ENCODE measurements at places on chromosomes 6 and 20.

- no peak for DNase-seq
These were observed 68.0 kb downstream of the PLCG1 start for GRCh38 chr20:41205313-41205712.

DNA sequence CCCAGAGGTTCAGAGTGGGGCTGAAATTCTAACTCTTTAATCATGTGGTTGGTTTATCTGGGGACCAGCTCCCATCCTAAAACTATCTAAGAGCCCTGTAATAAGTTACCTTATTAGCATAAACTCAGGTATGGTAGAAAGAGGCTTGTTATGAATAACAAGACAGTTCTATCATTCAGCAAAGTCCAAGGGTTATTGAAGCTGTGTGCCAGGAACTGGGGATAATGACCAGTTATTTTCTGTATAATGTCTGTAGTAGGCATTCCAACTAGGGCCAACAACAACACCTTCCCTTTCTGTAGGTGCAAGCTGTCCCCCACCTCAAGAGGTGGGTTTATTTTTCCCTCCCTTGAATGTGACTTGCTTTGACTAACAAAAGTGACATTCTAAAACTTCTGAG is 170.1 kb downstream of the CD83 start:
- DNase-seq = no peak

GRCh38 chr6:31948753-31949413 is 3.0 kb downstream of the CFB start:
- no peak for DNase-seq

DNA sequence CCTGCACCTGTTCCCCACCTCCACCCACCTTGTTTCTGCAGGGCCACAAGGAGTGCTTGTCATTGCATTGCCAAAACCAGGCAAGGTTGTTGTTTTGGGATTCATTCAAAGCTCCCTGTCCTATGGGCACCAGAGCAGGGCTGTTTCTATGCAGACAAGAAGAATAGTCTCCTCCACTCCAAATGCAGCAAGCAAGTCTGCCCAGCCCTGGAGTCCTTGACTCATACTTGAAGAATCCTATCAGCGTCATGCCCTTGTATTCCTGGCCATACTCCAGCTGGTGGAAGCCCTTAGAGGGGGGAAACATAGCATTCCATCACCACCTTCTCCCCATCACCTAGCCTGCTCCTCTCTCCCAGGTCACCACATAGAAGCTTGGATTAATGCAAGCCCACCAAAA is 145.3 kb upstream of the ECI2 start:
- no peak for DNase-seq

- DNase-seq = no peak
These were observed 350.4 kb downstream of the TENT5A start for GRCh38 chr6:81401970-81402690.

- no peak for DNase-seq
These were observed 384.1 kb downstream of the LAMA2 start for GRCh38 chr6:129267028-129267427.

DNA sequence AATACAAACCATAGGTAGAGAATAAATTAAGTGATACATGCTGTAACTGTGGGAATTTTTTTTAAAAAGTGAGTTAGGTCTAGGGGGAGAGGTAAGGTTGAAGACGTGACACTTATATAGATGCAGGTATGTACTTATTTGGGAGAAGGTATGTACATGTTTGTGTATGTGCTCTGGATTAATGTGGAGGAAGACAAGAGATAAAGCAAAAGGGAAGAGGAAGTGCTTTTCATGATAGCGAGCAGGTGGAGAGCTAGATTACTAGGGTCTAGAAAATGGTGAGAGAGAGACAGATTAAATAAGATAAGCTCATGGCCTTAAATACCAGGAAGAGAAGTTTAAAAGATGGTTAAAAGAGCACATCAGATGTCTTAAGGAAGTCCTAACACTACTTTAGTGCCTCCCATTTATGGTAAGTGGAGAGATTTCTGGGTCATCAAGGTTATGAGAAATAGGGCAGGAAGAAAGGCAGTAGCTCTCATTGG is 92.5 kb downstream of the MAN1A1 start:
- DNase-seq = peak; percentile 13

DNA sequence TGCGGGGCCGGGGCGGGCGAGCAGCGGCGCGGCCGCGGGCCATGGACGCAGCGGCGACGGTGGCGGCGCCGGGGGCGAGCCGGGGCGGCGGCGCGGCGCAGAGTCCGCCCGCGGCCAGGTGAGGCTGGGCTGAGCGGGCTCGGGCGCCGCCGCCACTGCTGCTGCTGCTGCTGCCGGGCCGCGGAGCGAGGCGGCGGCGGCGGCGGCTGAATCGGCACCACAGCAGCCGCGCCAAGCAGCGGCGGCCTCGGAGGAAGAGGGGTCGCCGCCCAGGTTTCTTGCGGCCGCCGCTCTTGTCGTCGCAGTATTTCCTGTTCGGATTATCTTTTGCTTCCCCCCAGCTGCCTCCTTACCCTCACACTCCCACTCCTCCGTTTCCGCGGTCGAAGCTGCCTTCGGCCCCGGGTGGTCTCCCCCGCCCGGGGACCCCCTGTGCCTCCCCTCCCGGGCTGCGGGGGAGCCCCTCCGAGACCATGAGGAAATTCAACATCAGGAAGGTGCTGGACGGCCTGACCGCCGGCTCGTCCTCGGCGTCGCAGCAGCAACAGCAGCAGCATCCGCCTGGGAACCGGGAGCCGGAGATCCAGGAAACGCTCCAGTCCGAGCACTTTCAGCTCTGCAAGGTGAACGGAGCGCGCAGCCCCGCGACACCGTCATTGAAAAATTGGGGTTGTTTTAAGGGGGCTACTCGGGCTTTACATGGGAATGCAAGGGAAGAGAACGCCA is at the start of gene STXBP5:
Gene STXBP5 (plus strand): TSS at position 358 of the 726 bp plus-strand sequence. CDS start 116 bp downstream, at position 474.
- DNase-seq = peak; percentile 88

GRCh38 chr6:137869549-137870307 is 2.7 kb downstream of the TNFAIP3 start:
- DNase-seq = no peak

GRCh38 chr6:106082735-106083398 is 3.3 kb upstream of the PRDM1 start:
- no peak for DNase-seq

DNA sequence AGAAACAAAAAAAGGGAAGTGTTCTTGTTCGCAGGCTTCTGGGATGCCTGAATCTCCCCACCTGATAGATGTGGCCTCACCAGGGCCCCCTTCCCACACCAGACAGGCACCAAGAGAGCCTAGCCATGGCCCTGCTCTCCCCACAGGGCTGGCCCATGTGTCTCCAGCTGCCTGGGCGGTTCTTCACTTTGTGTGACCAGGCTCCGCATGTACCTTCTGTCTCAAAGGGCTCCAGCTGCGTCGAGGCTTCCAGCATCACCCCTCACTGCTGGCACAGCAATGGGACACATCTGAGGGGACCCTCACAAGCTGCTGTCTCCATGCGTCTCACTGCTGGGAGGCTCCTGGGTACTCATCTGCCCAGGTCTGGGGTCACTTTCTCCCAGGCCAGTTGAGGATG is 362.9 kb downstream of the ZFAND3 start:
- no peak for DNase-seq

DNA sequence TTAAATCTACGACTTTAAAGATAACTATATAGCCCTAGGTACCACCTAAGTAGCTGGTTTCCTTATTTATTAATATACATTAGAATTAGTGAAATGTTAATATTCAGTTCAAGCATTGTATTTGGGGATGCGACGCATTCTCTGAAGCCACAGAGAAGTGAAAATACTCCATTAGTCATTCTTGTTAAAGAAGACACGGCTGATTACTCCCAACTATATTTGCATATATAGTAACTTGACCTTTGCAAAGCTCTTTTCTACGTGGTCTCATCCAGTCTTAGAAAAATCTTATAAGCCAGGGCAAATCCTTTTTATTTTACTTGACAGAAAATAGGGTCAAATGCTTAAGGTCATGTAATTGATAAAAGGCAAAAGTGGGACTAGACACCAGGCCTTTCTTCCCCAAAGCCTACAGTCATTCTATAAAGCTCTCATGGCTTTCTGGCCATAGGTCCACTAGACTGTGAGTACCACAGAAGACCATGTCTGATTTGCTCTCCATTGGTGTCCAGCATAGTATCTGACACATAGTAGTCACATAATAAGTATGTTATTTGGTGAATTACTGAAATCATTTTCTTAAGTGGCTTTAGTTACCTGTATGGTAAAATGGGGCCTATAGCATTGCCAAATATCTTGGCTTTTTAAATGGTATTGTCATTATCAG is 11.3 kb downstream of the ZHX3 start:
- no peak for DNase-seq

DNA sequence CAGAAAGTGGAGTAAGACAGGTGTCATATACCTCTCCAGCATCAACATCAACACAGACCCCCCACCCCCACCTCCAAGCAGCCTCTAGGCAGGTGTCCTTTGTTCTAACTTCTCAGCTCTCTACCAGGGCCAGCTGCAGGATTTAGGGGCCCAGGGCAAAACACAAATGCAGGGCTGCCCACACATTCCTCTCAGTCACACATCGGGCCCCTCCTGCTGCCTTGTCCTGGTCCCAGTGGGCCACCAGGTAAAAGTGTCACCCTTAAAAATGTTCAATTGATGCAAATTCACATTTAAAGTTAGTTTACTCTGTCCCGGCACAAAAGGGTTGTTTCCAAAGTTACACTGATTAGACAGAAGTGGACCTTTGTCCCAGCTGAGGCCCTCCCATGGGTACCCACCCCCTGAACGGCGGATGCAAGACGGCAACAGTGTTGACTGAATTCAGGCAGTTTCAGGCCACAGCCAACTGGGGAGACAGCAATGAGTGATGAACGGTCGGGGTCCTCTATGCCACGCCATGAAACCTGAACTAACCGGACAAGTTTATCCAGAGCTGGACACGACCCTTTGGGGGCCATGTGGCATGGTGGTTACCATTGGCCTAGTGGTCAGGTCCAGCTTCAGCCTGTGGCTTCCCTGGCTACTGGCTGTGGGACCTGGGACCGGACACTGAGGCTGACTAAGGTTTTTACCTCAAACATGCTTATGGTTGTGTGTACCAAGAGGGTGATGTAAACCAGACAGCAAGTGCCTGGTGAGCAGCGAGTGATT is 52.2 kb upstream of the UNC93A start:
- DNase-seq = no peak

GRCh38 chr20:64073476-64074183 is 5.7 kb downstream of the RGS19 start:
- DNase-seq = no peak

DNA sequence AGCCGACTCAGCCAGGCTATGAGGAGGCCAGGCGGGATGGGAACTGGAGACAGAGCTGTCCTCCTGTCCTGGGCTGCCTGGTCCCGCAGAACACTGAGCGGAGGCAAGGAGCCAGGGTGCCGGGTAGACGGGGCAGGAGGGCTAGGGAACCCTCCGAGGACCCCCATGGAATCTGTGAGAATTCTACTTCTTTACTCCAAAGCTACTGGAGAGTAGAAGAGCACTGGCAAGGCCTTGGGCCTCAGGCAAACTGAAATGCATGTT is 14.9 kb downstream of the DACT2 start:
- no peak for DNase-seq

DNA sequence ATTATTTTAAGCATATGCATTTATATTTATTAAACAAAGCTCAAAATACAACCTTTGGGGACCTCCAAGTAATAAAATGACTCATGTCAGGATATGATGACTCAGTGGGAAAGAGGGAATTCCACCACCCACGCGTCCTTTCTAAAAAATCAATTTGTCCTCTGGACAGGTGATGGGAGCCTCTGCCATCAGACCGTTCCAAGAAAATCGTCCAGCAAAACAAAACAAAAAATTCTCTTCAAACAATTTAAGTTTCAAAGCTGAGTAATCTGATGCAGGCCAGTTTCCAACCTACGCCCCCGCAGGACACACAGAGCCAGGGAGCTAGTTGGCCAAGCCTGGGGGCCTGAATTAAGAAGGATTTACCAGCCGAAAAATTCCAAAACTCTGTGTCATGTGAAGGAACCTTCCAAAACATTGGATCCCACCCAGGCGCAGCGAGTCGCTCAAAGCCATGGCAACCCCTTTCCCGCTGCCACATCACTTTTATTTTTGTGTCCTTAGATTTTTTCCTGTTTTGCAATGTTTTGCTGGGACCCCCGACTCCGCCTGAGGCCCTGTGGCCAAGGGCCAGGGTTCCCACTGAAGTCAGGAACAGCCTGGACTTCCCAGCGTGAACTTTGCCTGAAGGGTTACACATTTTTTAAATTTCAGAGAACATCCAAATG is 95.3 kb downstream of the NFATC2 start:
- DNase-seq = no peak

- no peak for DNase-seq
These were observed 225.5 kb downstream of the EYA4 start for GRCh38 chr6:133466680-133467079.

- DNase-seq = no peak
These were observed 10.5 kb upstream of the TBX18 start for GRCh38 chr6:84774985-84775284.
